ENCODE measurements at places on chromosomes 6 and 20.
A peak's percentile ranks its signal among the peaks of the same experiment; 100 is the strongest.

- no peak for DNase-seq
Observed at GRCh38 chr6:166055801-166056200, 111.8 kb downstream of the TBXT start.

- no peak for DNase-seq
Observed at GRCh38 chr20:45943613-45944012, 9.1 kb downstream of the PCIF1 start.

GRCh38 chr20:23366384-23366783, 4.4 kb downstream of the GZF1 start:
- peak; percentile 26 for DNase-seq

GRCh38 chr6:124684621-124685020, 277.6 kb upstream of the RNF217 start:
- no peak for DNase-seq

DNA sequence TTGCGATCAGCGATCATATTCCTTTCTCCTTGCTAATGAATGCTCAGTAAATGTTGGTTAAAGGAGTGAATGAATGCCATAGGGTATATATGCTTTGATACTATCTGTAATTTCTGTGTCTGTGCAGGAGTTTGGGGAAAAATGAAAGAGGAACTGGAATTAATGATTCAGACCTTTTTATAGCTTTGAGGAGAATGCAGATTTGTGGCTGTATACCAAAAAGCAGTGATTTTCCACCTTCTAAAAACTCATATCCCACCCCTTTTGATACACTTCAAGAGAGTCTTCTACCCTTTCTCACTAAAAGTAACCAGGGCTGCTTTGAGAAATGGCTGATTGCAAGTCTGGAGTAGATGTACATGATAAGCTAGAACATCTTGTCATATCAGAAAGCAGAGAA, 26.6 kb upstream of the SUMO4 start:
- no peak for DNase-seq

- DNase-seq = no peak
Observed at GRCh38 chr6:90484903-90485302, 102.0 kb downstream of the MAP3K7 start.

GRCh38 chr6:75085931-75086635, 119.8 kb downstream of the COL12A1 start:
- no peak for DNase-seq

DNA sequence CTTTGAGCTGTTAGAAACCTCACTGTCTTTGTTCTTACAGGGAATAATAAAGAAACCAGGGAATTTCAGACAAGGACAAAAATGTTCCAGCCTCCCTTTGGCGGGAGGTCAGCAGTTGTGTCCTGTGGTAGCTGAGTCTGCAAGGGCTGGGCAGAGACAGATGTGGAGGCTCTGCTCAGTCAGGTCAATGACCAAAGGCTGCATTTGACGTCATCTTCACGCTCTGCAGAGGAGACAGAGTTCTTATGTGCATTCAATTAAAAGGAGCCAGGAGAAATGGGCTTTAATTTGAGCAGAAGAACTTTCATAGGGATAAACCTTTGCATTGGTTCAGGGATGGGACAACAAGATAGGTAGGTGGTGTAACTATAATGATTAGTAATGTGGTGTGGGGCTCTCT, 45.1 kb upstream of the FOXA2 start:
- DNase-seq = no peak

DNA sequence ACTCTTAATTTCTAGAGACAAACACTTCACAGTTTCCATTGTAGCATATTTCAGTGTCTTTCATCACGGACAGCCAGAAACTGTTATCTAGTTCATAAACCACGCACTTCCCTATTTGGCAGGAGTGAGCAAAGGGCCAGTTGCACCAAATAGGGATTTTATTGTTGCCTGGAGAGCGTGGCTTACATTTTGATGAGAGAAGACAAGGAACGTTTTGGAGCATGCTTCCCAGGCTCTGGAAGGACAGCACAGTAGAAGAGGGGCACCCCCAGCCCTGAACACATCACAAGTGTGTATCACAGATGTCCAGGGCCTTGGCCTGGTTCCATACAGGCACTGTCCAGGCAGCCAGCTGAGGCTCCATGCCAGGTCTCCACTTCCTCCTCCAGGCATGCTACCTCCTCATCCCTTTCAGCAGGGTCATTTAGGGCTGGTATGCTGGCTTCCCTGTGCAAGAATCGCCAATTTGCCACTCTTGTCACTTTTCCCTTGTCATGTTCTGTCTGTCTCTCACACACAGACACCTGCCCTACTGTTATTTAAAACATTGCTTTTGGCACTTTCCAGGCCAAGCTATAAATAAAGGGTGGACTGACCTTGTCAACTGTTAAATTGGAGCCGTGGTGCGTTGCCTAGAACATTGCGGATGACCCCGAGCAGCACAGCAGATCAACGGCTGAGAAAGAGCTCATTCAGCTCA, 235.0 kb upstream of the GMDS start:
- DNase-seq = no peak

- no peak for DNase-seq
Observed at GRCh38 chr20:63469019-63469712, 3.3 kb downstream of the KCNQ2 start.
